Stimulated activated CD4-positive, alpha-beta T cell treated with anti-CD3 and anti-CD28 coated beads, TNF-alpha, amount 100 ng/mL, for 1 hour (primary cell): ENCODE measurements at places on chromosomes 1 and 21.
A peak's percentile ranks its signal among the peaks of the same experiment; 100 is the strongest.

DNA sequence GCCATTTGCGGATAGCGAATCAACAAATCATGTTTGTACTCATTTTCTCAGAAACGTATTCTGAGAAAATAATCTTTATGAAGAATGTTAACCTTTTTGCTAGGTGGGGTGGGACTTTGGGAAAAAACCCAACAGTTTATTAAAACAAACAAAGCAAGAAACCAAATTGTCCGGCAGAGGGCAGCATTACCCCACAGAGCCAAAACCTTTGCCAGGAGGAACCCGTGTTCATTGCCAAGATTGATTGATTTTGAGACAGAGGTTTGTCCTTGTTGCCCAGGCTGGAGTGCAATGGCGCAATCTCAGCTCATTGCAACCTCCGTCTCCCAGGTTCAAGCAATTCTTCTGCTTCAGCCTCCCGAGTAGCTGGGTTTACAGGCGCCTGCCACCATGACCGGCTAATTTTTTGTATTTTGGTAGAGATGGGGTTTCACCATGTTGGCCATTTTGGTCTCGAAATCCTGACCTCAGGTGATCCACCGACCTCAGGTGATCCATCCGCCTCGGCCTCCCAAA, 70.8 kb upstream of the RHOU start:
- peak; percentile 71 for DNase-seq

DNA sequence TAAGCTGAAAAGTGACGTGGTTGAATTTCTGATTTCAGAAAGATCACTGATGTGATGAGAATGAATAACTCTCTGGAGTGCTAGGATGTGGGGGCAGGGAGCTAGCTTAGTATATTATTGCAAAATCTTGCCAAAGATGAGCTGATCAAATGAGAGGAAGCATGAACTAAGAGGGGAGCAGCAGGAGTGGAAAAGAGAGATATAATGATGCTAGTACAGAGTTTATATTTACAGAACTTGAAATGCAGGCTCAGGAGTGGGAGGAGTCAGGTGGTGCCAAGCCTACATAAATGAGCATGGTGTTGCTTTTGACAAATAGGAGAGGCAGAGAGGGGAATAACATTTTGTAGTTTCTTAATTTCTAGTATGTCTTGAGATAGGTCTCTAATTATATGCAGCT, 38.1 kb upstream of the NBL1 start:
- no peak for DNase-seq

- DNase-seq = no peak
These were observed 174.3 kb downstream of the DAB1 start for GRCh38 chr1:57249511-57249910.

DNA sequence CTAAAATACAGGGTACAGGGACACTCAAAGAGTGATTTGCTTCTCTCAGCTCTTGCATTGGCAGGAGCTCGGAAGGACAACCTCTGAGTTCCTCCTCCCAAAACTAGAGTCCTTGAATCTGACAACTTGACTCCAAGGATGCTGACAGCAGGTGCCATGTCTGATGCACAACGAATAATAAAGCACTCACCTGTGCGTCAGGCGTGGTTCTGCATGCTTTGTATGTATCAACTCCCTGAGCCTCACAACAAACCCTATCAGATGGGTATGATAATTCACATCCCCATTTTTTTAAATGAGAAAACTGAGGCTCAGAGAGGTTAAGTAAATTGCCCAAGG, 1.4 kb downstream of the LAPTM5 start:
- no peak for DNase-seq

- DNase-seq = no peak
These were observed 7.9 kb upstream of the ARL8A start for GRCh38 chr1:202152399-202152798.

- no peak for DNase-seq
These were observed 1.7 kb downstream of the MARCKSL1 start for GRCh38 chr1:32334274-32334861.

- DNase-seq = no peak
These were observed 131.2 kb downstream of the AK5 start for GRCh38 chr1:77412820-77413530.

- no peak for DNase-seq
These were observed 1213.7 kb downstream of the KCNT2 start for GRCh38 chr1:195394567-195394966.

DNA sequence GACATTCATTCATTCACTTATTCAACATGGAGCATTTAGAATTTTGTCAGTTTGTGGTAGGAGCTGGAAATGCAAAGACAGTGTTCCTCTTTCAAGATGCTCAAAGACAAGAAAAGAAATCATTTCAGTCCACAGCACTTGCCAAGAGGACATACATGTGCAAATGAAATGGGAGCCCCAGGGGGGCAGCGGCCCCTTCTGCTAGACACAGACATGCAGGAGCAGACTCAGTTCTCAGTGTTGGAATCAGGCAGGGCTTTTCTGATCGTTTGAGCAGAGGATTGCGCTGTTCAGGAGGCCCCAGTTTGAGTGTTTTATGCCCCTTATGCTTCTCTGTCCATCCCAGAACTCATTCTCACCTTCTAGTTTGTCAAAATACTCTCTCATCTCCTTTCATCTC, 35.6 kb upstream of the VASH2 start:
- no peak for DNase-seq

GRCh38 chr1:184608990-184609389, 145.7 kb downstream of the EDEM3 start:
- DNase-seq = no peak

- DNase-seq = no peak
These were observed 23.9 kb downstream of the INPP5B start for GRCh38 chr1:37922767-37923550.

DNA sequence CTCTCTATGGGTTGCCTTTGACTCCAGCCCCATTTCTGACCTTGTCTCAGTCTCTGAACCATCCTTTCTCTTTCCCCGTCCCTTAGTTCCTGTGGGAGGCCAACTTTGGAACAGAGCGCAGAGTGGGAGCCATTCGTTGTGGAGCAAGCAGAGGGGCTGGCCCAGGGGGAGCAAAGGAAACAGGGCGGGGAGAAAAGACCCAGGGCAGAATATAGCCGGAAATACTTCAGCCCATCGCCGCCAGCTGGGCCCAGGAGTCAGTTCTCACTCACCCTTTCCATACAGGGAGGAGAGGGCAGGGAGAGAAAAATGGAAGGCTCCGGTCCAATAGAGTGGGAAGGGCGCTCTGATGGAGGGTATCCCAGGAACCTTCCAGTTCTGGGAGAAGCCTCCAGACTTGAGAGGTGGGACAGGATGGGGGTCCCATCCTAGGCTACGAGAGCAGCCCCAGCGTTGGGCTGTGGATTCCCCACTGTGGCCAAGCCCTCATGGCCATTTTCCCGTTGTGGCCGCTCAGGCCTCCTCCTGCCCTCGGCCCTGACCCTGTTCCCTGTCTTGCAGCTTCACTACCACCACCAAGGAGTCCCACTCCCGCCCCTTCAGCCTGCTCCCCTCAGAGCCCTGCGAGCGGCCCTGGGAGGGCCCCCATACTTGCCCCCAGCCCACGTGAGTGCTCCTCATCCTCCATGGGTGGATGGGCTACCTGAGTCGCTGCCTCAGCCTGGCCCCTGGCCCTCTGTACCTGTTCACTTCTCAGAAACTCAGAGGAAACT, 10.9 kb downstream of the PEAR1 start:
- DNase-seq = no peak

- no peak for DNase-seq
These were observed 216.1 kb upstream of the EDN2 start for GRCh38 chr1:41700581-41700980.

DNA sequence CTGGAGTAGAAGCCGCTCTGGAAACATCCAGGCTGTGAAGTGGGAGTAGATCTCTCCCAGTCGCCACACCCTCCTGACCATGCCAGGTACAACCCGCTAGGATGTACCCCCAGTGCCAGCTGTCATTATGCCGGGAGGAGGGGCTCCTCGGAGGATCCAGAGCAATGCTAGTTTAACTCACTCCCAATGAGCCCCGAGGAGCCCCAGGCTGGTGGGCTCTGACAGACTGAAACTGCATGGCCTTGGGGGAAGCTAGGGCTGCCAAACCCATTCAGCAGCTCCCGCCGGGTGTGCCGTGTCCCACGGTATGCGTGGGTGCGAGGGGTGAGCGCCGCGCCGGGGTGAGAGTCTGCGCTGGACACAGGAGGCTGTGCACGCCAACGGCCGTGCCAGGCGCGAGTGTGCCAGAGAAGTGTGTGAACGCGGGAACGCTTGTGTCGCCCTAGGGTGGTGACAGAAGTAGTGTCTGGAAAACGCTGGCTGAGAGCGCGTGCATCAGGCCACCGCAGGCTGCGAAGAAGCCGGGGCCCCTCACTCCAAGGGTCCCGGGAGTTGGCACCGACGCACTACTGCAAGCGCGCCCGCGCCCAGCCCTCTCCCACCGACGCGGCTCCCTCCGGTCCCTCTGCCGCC, 177.1 kb upstream of the EDN2 start:
- no peak for DNase-seq

GRCh38 chr1:187837787-187838186, 1009.0 kb downstream of the PLA2G4A start:
- no peak for DNase-seq
